SIG-M5 (cell line): ENCODE measurements at places on chromosomes 3 and 15.

DNA sequence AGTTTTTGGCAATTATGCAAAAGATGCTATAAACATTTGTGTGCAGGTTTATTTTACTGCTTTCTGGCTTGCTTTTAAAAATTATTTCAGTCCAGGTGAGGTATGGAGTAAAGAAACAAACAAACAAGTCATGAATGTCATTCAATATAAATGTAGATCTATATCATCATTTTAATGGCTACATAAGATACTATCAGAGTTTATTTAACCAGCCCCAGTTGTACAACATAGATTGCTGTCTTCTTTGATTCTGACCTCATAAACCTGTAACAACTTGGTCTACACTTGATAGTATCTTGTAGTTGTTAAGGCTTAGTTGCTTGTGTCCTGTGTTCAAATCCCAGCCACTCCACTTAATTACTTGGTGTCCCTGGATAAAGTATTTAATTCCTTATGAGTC lies 46.0 kb upstream of the RNU6-1 start:
- DNase-seq, result no peak

- DNase-seq, result no peak
Measured at GRCh38 chr3:192244591-192244990, 482.8 kb downstream of the FGF12 start.

DNA sequence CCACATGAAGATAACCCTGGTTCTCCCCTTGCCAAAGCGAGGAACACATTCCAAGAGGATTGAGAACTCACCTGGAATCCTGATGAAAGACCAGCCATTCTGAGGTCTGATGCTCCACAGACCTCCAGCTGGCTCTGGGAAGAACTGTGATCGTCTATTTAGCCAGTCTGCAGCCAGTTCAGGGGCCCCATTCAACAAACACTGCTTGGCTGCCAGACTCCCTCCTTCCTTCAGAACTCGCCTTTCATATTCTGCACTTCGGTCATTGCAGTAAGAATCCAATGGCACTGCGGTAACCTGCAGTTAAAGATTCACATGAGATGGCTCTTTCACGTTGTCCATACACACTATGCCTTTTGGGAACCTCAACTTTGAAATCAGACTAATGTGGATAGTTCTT lies 67.6 kb downstream of the CHAC1 start:
- DNase-seq, result no peak

DNA sequence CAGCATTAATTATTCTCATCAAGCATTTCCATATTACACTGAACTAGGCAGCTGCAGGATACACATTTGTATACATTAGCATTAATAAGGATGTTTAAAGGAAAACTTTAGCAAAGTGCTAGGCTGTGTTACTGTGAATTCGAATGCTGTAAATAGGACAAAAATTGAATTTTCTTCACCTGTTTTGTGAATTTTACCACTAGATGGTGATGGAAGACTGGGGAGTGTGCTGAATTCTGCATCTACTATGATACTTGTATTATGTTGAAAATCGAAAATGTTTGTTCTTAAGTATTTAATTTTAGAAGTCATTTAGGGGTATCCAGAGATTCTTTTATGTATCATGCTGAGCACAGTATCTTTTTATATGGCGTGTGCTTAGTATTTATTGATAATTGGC lies 12.3 kb upstream of the P2RY14 start:
- DNase-seq, result no peak

GRCh38 chr3:110017304-110017703 lies 680.0 kb upstream of the DPPA4 start:
- no peak for DNase-seq

GRCh38 chr3:59764171-59764570 lies 714.3 kb upstream of the CFAP20DC start:
- no peak for DNase-seq

- DNase-seq, result no peak
Measured at GRCh38 chr3:87228316-87228715, 1.2 kb downstream of the CHMP2B start.
